ENCODE measurements at places on chromosomes 1 and 21. TPM values are rescaled to one million over a fixed set of nuclear protein-coding genes. Genes with fewer than 3 reads are reported as not detected.

The CRABP2 gene
- total RNA-seq, result 1.2 TPM

The F3 gene
- 33.2 TPM for total RNA-seq

The HUNK gene
- 12.3 TPM for total RNA-seq

The LDLRAD1 gene
- total RNA-seq, result 0.39 TPM

The BRINP2 gene
- 0.13 TPM for total RNA-seq

DNA sequence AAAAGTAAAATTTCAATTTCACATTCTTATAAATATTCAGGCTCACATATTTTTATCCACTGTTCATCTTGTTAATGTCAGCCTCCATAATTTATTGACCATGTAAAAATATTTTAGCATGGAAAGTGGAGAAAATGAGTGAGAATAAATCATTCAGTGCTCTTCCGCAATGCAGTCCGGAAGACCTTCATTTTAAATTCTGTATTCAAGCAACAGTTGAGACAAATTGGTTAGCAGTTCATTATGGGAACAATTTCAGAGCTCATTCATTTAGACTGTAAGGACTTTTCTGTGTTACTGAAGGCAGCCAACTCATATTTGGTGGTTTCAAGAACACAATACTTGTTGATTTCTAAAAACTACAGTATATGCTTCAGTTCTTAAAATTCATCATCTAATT, 97.8 kb downstream of the TYW3 start:
- DNase-seq, result no peak

DNA sequence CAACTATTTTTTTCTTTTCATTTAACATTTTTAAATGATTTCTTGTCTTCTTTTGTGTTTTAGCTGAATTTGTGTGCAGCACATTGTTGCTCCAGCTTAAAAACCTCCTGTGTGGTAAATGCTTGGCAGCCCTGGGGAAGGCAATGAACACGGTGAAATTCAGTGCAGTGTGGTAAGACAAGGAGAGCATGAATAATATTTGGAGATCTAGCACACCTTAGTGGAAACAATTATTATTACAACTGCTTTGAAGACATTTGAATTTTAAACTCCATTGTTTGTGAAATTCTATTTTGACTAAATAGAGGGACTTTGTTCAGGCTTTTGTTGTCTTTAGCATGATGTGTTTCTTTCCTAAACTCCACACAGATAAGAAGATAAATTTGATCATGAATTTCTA, 242.6 kb upstream of the CXADR start:
- DNase-seq, result peak; percentile 5

DNA sequence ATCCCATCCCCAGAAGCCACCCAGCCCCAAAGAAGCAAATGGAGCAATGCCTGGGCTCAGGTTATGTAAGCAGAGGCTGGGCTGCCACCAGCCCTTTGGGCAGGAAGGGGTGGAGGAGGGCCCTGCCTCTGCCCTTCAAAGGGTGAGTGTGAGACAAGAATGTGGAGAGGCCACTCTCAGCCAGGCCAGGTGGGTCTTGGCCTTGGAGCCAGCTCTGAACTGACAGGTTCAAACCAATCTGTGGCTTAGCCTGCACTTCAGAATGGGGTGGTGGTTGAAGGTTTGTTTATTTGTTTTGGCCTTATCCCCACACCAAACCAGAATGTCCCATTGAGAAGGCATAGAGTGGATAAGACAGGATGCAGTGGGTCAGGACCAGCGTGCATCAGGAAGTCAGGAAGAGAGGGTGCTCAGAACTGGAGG, 29.8 kb downstream of the C1orf116 start:
- DNase-seq, result no peak

Data from mucosa of descending colon (tissue), 3 donors.